ENCODE measurements at places on chromosomes 11 and 22.

DNA sequence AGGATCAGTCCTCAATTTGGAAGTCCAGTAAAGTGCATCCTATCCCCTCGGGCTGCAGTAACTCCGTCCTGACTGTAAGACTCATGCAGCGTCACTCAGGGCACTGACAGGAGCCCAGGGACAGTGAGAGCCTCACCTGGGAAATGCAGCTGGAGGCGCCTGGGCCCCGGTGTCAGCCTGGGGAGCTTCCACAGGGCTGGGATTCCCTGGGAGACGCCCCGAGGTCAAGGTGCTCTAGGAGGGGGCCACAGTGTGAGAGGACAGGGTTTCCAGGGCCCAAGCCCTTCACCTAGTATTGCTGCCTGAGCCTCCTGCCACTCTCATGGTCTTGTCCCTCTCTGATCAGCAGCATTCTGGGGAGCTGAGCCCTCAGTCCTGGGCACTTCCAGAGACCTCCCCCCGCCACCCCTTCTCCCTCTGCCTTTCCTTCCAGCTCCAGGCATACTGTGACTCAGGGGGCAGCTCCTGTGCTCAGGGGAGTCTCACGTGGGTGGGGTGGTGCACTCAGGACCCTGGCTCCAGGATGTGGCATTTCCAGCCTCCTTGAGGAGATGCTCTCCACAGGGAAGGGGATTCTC, 99.1 kb upstream of the IGLL5 start:
- no peak for DNase-seq

DNA sequence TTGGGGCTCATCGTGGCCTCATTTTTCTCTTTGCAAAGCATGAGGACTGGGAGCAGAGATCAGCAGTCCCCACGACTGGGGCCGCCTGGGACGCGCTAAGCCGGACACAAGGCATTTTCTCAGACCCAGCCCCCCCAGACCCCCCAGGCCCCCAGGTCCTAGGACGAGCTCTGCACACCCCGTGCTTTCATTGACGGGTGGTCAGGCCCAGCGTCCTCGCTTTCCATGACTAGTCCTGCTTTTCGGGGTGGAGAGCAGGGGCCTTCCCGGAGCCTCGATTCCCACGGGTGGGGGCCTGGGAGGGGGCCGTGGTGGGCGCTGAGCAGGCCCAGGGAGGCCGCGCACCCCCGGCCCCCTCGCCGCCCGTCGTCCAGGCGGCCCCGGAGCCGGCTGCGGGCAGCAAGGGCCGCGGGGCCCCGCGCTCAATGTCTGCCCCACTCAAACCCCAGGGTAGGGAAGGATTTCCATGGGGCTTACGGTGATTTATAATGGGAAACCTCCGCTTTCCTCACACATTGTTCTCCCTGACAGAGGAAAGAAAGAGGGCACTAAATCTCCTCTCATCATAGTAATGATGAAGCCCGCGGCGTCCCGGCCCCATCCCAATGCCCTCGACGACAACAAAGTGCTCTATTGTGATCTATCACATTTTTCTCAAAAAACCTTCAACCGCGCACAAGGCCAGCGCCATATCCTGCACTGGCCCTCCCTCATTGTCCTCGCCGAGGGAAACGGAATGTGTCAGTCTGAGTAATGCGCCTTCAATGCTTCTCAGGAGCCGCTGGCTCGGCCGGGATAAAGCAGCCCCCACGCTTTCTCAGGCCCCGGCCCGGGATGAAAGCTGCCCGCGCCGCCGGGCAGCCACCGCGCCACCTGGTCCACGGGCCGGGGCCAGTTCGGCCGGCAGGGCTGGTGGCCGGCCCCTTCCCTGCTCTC, 10.4 kb upstream of the LINC01488 start:
- no peak for DNase-seq

GRCh38 chr11:101334581-101334980, 205.0 kb upstream of the PGR start:
- no peak for DNase-seq

GRCh38 chr11:91158297-91158696, 935.4 kb upstream of the CHORDC1 start:
- no peak for DNase-seq

DNA sequence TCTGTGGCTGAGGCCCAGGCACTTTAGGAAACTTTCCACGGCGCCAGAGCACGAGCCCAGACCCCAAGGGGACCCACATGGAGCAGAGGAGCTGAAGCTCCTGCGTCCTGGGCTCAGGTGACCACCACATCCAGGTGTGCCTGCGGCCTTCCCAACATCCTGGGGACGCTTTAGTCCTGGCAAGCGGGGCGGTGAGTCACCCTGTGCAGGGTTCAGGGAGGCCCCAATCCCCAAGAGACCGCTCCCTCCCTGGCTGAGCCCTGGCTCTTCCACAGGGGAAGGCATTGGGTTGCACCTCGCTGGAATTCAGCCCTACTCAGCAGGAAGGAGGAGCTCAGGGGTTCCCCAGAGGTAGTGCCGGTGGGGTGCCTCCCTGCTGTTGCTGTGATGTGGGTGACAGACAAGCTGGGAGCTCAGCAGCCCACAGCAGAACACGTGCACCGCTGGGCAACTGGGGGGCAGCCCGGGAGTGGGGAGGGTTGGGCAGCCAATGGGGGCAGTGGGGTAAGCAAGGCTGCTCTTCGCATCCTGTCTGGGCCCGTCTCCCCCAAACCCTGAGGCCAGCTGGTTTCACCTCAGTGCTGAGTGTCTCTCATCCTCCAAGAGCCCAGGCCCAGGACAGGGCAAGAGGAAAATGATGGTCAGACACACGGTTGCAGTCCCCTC, 802.8 kb downstream of the BRD1 start:
- DNase-seq: no peak

- no peak for DNase-seq
These were observed 396.8 kb downstream of the GUCY1A2 start for GRCh38 chr11:106621484-106621883.

- DNase-seq: no peak
These were observed 101.3 kb upstream of the E2F8 start for GRCh38 chr11:19342036-19342435.

DNA sequence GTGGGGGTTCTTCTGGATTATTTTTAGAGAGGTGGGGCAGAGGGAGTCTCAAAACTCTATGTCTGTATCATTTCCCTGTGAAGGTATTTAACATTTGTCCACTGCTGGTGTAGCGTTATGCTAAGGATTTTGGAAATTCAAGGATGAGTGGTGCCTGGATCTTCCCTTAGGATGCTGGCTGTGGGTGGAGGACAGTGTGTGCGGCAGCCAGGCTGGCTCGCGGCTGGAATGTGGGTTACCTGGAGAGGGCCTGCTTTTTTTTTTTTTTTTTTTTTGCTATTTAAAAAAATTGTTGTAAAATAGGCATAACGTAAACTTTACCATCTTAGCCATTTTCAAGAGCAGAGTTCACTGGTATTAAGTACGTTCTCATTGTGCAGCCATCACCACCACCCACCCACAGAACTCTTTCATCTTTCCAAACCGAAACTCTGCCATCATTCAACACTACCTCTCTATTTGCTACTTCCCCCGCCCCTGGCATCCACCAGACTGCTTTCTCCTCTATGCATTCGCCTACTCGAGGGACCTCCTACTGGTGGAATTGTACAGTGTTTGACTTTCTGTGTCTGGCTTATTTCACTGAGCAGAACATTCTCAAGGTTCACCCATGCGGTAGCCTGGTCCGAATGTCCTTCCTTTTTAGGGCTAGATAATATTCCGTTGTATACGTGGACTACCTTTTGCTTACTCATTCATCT, 67.1 kb downstream of the PARVB start:
- no peak for DNase-seq

GRCh38 chr11:118521892-118522311, 5.4 kb upstream of the TTC36 start:
- DNase-seq: no peak

DNA sequence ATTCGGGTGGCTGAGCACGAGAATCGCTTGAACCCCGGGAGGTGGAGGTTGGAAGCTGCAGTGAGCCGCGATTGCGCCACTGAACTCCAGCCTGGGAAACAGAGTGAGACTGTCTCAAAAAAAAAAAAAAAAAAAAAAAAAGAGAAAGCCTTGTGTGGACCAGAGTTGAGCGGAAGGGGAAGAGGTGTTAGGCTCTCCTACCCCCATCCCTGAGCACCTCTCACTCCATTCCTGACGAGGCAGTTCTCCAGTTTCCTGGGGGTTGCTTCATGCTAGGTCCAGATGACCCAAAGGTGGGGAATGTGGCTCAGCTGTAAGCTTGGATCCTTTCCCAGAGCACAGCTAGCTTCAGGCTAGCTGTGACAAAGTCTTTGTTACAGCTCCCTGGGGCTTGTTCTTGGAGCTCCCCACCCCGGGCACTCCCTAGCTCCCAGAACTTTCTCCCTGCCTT, 8.8 kb upstream of the DNAL4 start:
- peak; percentile 95 for DNase-seq

- no peak for DNase-seq
These were observed 7.5 kb downstream of the ZNF74 start for GRCh38 chr22:20401376-20402014.

DNA sequence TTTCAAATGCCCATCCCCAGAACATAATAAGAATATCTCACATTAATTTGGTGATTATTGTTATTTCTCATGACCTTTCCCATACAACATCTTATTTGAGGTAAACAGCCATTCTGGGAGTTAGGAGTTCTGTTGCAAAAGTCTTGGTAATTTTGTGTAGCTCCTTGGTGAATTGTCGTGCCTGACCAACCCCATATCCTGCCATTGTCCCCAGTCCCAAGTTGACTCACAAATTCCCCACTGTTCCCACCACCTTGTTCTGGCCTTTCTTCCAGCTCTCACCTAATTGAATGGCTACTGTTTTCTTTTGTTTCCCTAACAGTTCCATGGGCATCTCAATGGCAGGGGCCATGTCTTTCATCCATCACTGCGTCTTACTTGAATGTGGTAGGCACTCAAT, 8.0 kb downstream of the MTNR1B start:
- DNase-seq: no peak

DNA sequence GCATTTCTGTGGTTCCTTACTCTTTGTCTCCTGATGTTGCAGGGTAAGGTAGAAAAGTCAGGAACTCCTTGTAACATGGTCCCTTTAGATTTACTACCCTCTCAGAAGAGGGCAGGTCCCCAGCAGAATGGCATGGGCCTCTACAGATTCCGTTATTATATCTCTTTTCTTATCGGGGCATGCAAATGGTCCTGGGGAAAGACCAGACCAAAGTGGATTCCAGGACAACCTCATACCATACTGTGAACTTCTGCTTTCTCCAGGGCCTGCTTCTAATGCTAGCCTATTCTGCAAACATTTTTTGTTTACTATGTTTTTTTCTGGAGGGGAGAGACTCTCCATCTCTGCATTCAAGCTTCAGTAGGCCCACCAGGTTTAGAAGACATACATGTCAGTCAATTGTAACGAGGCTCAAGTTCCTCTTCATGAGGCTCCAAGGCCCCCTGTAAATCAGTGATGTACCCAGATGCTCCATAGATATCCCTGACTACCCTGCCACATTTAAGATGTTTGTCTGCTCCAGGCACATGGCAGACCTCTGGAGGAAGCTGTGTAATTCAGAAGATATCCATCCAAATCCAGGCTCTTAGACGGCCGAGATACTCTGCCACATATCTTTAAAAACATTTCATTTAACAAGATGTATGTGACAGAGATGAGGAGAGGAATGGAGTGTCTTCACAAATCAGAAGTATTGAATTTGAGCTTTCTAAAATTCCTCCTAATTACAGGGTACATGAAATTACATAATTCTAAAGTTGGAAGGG, 8.5 kb upstream of the ME3 start:
- DNase-seq: no peak

GRCh38 chr11:94873916-94874540, 99.3 kb downstream of the CWC15 start:
- no peak for DNase-seq

DNA sequence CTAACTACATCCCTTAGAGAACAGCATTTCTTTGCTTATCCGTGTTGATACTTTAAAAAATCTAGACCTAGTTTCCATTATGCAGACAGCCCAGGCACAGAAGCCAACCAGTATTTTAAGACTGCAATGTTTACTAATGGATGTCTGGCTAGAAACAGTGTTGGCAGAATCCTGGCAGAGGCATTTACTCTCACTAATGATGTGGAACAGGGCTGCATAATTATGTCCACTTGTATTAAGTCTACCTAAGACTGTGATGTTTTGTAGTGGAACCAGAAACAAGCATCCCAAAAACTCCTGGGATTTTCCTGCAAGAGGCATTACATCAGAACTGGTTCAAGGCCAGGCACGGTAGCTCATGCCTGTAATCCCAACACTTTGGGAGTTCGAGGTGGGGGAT, 50.2 kb upstream of the PICALM start:
- DNase-seq: no peak

DNA sequence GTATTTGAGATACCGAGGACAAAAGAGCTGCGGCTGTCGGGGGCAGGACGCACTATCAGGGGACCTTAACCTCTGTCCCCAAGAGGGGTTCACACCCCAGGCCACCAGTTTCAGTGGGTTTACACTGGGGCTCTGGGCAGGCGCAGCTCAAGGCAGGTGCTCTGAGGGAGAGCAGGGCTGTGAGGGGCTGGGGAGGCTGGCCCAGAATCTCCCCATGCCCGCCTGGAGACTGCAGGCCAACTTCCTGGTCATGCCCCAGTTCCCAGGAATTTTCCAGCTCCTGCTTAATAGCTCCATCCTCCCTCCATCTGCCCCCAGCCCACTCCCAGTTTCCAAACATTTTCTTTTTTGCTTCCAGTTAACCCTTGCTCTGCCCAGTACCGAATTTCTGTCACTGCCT, 7.6 kb upstream of the PGA3 start:
- no peak for DNase-seq

DNA sequence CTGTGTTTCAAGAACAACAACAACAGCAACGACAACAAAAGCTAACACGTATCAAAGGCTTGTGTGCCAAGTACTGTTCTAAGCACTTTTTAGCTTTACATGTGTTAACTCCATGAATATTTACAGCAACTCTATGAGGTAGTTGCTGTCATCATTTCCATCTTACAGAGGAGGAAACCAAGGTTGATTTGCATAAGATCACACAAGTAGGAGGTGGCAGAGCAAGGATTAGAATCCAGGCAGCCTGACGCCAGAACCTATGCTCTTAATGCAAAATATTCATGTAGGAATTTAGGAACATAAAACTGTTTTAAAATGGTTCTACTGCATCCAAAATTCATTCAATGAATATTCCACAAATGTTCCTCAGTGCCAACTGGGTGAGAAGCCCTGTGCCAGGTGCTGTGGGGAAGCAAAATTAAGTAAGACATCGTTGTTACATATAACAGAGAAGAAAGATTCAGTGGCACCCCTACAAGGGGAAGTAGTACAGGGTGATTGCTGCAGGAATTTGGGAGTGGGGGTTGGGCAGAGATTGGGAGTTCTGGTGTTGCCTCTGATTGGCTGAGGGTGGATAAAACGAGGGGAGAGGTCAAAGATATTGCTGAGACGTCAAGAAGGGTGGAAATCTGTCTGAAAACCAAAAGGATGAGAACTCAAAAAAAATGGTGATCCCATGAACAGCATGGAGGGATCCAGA, 86.1 kb upstream of the ARHGAP20 start:
- no peak for DNase-seq

DNA sequence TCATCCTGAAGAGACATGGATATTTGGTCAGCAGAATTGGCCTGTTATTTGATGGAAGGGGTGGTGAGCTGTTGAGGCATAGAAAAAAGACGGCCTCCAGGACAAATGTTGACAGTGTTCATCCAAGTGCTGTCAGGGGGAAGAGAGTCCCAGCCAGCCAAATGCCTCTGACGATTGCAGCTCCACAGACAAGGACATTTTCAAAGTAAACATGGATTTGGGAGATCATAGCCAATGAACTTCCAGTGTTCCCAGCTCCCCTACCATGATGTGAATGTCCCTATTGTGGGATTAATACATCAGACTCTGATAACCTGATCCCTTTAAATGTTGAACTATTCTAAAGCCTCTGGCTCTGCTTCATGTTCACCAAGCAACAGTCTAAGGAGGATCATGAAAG, 31.2 kb upstream of the PSMA1 start:
- no peak for DNase-seq

Data from GM04503 (cell line).